Left ventricle myocardium inferior (tissue), 1 donor: ENCODE measurements at places on chromosomes 12 and 14.
A peak's percentile ranks its signal among the peaks of the same experiment; 100 is the strongest.

DNA sequence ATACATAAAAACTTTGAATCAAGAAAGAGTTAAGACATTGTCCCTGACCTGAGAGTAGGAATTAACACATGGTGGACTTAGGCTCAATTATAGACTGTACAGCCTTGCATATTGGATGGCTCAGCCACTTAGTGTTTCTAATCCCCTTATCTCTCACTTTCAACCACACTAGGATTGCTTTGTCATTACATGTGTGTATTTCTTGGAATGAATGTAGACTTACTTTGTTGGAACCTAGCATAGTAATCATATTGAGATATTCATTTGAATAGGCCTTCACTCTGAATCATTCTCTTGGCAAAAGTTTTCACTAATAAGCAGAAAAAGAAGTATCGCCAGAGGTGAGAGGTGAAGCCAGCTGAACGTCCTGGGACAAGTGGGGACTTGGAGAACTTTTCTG is 1973.9 kb upstream of the FLRT2 start:
- no peaks in the 10 kb centered on the region for H3K27me3 ChIP-seq
- no peak overlapping the region for H3K27ac ChIP-seq
- H3K36me3 ChIP-seq: no peaks in the 10 kb centered on the region
- H3K4me1 ChIP-seq: no peaks in the 10 kb centered on the region
- no peak overlapping the region for H3K4me3 ChIP-seq

DNA sequence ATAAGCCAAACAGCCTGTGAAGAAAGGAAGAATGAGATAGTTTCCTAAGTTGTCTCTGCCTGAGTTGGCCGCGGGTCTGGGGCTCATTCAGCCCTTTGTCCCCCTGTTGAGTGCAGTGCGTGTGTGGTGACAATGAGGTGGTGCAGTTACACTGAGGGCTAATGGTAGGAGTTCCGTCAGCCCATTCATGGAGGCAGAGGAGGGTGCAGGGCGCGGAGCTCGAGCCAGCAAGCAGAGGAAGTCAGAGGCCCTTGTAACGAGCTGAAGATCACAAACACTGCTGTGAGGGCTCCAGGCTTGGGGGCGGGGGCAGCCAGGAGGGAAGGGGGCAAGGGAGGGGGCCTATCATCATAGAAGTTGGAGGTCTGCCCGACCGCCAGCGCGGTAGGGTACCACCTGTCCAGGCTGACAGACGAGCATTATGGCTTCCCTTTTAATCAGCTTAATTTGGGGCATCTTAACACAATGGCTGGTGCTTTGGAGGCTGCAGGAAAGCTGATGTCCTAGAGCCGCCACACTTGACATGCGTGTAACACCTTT is 20.5 kb downstream of the CCND2 start:
- H3K36me3 ChIP-seq: peaks cover 23% of the 10 kb centered on the region
- H3K27me3 ChIP-seq: no peaks in the 10 kb centered on the region
- no peak for DNase-seq
- no peak overlapping the region for H3K4me3 ChIP-seq
- peaks cover 88% of the 10 kb centered on the region for H3K4me1 ChIP-seq

- H3K4me3 ChIP-seq: no peak overlapping the region
- H3K27ac ChIP-seq: no peak overlapping the region
- H3K27me3 ChIP-seq: peaks cover 49% of the 10 kb centered on the region
- H3K36me3 ChIP-seq: no peaks in the 10 kb centered on the region
- H3K4me1 ChIP-seq: no peaks in the 10 kb centered on the region
Measured at GRCh38 chr14:95776798-95777534, 63.0 kb upstream of the TCL1A start.

- H3K4me1 ChIP-seq: peaks cover 6% of the 10 kb centered on the region
- H3K27ac ChIP-seq: no peak overlapping the region
- H3K36me3 ChIP-seq: no peaks in the 10 kb centered on the region
- no peak overlapping the region for H3K4me3 ChIP-seq
- H3K27me3 ChIP-seq: peaks cover 71% of the 10 kb centered on the region
- peak; percentile 76 for DNase-seq
Measured at GRCh38 chr12:117236456-117237001, 46.3 kb upstream of the FBXO21 start.

- H3K4me3 ChIP-seq: no peak overlapping the region
- H3K27ac ChIP-seq: no peak overlapping the region
- peaks cover 7% of the 10 kb centered on the region for H3K4me1 ChIP-seq
- H3K27me3 ChIP-seq: no peaks in the 10 kb centered on the region
- H3K36me3 ChIP-seq: no peaks in the 10 kb centered on the region
Measured at GRCh38 chr14:94225460-94226378, 51.6 kb downstream of the PPP4R4 start.
